ENCODE measurements at places on chromosomes 2 and 18.
A peak's percentile ranks its signal among the peaks of the same experiment; 100 is the strongest.

DNA sequence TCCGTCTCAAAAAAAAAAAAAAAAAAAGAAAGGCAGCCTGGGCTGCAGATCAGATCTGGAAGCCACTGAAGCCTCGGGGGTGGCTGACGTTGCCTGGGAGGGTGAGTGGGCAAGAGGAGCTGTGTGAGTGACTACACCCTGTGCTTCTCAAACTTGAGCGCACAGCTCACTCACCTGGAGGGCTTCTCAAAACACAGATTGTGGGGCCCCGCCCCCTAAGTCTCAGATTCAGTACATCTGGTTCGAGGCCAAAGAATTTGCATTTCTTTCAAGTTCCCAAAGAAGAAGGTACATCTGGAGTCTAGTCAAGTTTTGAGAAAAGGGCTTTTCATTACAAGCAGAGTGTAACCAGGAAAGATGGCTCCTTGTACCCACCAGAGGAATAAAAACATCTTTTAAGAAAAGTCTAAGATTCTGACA is 97.7 kb upstream of the CAB39 start:
- DNase-seq, result no peak

- no peak for DNase-seq
Observed at GRCh38 chr18:71450257-71450656, 1093.9 kb downstream of the CBLN2 start.

DNA sequence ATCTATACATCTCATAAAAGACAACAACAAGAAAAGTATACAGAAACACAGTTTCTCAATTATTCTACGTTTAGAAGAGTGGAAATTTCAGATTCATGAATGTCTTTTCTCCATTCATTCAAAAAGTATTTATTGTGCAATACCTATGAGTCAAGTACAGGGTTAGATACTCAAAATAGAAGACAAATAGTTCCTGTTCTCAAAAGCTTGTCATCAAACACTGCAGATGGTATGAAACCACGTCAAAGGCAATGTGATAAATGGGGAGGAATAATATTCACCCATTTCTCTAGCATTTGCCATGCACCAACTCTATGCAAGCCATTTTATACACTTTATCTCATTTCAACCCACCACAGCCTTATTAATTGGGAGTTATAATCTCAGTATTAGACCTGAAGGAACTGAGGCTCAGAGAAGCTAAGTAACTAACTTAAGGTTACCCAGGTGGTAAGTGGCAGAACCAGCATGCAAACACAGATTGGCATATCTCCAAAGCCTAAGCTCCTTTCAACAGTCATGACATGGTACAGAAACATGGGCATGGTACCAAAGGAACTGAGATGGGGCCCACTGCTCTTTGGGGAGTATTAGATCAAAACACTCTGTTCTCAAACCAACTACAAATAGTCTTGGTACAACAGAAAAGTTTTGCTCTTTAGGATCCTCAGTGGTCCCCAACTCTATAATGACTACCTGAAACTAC is 67.2 kb upstream of the NPAS2 start:
- peak; percentile 73 for DNase-seq

GRCh38 chr18:32111706-32112105 is 20.0 kb downstream of the RNF138 start:
- DNase-seq, result no peak

DNA sequence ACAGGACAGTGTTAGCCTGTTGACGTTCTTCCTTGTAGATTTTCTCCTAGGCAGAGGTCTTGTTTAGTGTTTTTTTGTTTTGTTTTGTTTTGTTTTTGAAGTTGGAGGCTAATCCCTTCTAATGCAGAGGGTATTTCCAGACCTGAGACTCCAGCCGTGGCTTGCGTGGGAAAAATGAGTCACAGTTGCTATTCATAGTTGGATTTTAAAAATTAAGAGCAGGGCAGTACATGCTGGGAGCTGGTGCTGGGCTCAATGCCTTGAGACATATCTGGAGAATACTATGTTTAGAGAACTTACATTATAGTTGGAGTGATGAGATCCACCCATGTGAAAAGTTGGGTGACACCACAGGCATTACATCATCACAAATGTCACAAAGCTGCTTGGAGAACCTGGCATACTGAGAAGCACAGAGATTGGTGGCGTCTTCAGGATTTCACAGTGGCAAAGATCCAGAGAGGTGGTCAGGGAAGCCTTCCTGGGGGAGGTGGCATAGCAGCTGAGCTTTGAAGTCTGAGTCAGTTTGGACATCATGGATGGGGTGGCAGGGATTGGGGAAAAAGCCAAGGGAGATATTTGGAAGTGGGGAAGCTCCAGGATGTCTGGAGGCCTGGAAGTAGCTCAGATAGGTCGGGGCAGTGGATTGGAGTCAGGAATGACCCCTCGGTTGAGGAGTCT is 249.4 kb downstream of the LOXHD1 start:
- peak; percentile 27 for DNase-seq

GRCh38 chr2:183459466-183459865 is 335.2 kb downstream of the NUP35 start:
- DNase-seq, result no peak

GRCh38 chr2:1645761-1646476 is 98.4 kb downstream of the PXDN start:
- no peak for DNase-seq

DNA sequence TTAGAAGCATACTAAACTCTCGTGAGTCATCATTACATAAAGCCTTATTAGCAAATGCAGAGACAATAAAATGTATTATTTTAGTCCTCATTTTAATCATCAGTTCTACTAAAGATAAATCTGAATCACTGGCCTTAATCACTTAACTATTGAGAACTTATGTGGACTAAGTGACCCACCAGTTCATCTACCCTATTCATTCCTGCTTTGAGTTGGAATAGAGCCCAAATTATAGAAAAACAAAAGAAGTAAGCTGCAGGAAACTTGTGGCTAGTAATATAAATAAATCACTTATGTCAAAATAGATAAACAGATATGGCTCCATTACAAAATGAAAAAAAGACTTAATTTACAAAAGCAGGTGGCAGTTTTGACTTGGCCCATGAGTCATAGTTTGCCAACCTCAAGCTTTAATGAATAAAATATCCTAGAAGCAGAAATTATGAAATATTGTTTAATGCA is 851.8 kb upstream of the CRIM1 start:
- no peak for DNase-seq

DNA sequence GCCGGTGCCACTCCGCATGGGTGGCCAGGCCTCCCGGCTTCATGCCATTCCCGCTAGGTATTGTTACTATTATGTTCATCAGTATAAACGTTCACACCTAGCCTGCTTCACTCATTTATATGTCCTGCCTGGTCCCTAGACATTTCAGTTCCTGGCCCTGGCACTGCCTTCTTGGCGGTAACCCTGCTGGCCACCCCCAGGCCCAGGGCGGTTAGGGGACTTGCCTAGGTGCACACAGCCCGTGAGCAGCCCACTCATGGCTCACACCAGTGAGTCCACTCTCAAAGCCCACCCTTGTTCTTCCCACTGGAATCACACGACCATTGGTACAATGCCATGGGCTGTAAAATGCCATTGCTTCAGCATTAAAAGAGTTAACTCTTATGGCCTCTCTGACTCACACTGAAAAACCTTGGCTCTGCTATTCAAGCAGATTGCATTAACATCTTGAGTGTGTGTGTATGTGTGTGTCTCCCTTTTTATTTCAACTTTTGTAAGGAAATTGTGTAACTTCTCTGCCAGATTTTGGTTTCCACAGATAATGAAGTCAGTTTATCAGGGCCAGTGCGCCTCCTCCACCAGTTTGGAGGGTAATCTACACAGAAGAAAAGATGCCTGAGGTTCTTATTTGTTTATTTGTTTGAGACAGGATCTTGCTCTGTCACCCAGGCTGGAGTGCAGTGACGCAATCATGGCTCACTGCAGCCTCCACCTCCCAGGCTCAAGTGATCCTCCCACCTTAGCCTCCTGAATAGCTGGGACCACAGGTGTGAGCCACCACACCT is 74.2 kb downstream of the RAB31 start:
- DNase-seq, result peak; percentile 36

DNA sequence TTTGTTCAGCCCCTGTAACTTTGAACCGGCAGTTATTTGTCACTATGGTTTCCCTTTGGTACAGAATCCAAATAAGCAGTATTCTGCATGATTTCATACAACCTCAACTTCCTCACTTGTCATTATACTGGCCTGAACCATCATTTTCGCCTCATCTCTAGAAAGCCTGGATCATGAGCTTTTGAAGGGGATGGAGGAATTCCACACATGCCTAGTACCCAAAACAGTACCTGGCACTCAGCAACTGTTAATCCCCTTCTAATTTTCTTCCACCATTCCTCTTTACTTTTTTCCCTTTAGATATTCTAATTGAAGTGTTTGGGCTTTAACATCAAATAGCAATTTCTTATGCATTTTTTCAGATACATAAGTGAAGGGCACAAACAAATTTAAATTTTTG is 1574.4 kb upstream of the NXPH2 start:
- DNase-seq, result no peak

- DNase-seq, result no peak
Observed at GRCh38 chr2:98158305-98158704, 71.3 kb downstream of the VWA3B start.

DNA sequence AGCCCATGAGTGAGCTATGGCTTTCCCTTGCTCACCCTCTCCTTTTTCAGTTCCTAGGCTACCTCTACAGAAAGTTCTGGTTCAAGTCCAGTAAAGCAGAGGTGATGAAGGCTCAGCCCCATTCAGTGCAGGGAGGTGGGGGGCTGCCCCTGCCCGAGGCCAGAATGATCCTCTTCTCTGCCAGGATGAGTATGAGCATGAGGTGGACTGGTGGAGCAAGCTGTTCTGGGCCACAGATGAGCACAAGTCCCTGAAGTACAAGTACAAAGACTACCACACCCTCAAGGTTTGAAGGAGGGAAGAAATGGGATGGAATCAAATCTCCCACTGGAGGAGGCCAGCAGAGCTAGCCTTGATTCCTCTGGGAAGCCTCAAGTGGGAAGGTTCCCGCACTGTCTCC is 42.4 kb downstream of the LMAN2L start:
- no peak for DNase-seq

GRCh38 chr2:213561759-213562158 is 277.5 kb downstream of the SPAG16 start:
- no peak for DNase-seq

DNA sequence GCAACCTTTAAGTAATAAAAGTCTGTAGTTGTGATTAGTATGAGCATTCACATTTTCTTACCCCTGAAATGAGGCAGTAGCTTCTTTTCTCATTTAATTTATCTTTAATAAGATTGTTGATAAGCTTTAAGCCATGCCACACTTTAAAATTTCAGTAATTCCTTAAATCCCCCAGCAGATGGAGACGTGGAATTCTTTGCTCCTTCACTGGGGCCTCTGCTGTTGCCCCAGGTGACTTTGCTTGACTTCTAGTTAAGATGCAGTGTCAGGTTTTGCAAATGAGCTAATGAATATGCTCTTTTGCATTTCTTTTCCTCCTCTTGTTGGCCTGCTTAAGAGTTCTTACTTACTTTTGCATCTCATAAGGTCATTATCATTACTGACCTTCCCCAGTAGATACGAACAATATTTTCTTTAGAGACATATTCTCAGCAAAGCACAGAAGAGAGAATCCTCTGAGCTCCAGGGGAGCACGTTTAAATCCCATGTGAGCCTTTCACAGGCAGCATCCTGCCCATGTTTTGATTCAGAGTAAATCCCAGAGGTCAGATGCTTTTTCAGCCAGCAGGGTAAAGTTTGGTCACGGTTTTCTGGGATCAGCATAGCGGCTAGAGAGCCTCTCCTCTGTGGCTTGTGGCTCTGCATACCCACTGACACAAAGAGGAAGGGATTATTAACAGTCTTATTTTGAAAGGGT is 222.9 kb downstream of the PTPRM start:
- DNase-seq, result peak; percentile 28

DNA sequence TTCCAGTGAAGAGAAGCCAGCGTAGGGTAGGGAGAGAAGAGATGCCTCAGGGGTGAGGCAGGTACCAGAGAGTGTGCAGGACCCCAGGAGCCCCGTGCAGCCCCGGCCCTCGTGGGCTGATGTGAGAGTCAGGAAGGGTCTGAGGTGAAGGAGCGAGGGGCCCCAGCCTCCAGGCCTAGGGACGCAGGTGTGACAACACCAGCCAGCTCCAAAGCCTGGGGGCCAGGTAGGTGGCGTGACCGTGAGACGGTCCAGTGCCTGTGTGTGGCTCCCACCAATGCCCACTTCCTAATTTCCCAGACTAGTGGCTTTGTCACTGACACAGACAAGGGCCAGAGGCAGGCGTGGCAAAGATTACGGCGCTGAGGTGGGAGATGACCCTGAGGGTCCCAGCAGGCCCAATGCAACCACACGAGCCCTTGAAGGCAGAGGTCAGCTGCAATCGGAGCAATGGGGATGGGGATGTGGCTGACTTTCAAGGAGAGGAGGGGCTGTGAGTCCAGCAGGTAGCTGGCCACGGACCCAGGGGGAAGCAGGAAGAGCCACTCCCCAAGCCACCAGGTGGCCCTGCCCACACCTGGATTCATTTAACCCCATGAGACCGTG is 86.0 kb upstream of the SNTG2 start:
- no peak for DNase-seq

- no peak for DNase-seq
Observed at GRCh38 chr2:184370954-184371353, 227.4 kb upstream of the ZNF804A start.

- DNase-seq, result no peak
Observed at GRCh38 chr2:51638811-51639210, 606.9 kb upstream of the NRXN1 start.

- DNase-seq, result no peak
Observed at GRCh38 chr2:127342101-127342500, 45.7 kb downstream of the MAP3K2 start.

- no peak for DNase-seq
Observed at GRCh38 chr2:3222636-3223035, 155.0 kb downstream of the EIPR1 start.

DNA sequence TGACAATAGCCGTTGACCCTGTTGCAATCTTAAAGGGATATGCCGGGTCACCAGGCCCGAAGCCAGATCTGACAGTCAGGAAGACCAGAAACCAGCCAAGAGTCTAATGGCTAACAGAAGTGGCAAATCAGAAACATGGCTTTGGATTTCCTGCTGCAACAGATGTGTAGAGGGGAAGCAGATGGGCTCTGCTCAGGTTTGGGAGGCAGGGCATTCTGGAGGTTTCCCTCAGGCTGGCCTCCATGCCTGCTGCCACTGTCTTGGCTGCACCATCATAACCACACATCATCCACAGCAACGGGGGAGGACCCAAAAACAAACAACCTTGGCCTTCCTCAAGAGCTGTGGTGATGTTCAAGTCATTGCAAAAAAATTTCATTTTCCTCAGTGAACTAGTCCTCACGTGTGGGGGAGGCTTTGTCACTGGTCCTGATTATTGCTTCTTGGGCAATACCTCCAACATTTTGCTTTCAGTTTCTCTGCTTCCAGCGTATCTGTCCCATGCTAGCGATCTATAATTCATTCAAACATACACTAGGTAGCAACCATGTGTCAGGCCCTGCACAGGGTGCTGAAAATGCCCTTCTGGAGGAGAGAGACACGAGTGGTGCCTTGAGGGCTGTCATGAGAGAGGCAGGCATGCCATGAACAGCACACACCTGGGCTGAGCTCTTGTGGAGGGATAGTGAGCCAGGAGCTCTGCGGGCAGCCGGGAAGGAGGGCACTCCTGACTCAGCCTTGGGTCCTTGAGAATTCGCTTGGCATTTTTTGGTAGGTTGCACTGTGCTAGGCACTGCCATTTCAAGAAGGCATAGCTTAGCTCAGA is 48.2 kb upstream of the LGALSL start:
- peak; percentile 63 for DNase-seq
